ENCODE measurements at places on chromosomes 2 and 18. TPM values are rescaled to one million over a fixed set of nuclear protein-coding genes. Genes with fewer than 3 reads are reported as not detected.

DNA sequence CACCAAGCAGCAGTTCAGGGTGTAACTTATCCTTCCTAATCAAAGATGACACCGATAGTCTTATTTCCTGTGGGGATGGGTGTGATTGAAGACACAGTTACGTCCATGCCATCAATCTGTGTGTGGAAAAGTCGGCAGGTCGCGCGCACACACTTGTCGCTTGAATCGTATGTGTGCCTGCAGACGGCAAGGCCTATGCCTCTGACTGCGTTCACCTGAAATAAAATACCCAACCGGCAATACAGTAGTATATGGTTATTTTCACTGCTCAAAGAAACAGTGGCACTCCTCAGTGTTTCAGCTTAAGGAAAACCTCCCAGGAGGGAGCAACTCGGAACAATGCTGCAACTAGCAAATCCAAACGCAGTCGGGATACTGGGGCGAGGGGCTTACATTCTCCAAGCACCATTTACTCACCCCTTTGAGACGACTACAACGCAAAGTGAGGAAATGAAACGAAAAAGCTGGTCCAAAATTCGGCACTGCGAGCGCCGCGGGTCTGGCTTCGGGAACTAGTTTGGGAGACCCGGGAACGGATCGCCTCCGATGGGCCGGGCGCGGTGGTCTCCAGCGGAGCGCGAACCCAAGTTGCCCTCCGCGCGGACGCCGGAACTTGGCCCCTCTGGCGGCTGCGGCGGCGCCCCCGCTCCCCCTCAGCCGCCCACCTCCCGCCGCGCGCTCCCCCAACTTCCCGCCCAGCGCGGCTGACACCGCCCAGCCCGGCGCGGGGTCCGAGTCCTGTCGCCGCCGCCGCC, 675 bp downstream of the PRKD3 start:
- peak; percentile 53 for DNase-seq

The GCG gene
- total RNA-seq, result not detected

DNA sequence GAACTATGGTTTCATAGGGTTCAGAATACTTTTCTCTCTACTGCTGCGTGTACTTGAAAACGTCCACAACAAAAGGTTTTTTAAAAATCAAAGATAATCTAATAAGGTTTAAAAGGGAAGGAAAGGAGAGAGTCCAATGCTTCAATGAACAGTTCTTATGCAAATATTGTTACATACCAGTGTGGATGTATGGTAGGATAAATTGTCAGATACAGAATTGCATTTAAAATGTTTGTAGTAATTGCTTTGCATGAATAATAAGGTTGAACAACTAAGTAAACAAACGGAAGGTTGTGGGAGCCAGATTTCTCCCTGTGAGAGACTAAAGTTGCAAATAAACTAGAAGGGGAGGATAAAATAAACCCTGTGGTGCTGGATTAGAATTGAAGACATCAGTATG, 53.8 kb upstream of the RBBP8 start:
- no peak for DNase-seq

- no peak for DNase-seq
These were observed 187.3 kb downstream of the PID1 start for GRCh38 chr2:229083606-229084340.

DNA sequence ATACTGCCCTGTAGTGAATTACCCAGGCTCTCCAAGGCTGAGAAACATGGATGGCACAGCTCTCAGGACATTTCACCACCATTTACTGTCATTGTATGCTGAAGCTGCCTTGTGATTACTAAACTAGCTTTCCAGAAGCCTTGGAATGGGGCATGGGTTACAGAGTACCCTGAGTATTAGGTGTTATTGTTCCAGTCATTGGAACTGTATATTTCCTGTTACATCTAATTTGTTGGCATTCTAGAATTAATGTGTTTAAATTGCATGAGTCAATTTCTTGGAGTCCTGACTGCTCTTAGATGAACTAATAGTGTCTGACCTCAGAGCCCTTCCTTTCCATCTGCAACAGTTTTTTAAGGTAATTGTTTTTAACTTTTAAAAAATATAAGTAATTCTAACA, 9.0 kb downstream of the DGUOK start:
- no peak for DNase-seq

The ASB18 gene
- total RNA-seq, result not detected

GRCh38 chr18:46242183-46242582, 138.0 kb downstream of the HAUS1 start:
- DNase-seq, result no peak

DNA sequence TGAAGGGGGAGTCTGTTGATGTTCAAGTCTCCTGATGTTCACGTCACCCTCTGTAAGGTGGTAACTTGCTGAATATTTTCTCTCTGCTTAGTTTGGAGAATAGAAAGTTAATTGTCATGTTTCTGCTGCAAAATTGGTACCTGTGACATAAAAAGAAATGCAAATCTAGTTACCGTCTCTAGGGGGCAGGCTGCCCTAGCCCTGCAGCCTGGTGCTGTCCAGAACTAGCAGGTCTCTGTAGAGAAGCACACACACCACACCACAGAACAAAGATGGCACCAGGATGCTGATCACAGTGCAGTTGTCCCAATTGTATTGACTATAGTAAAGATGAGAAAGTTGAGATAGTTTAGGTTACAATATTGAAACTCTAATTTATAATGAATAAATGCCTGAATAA, 47.0 kb downstream of the SLC9A4 start:
- no peak for DNase-seq

DNA sequence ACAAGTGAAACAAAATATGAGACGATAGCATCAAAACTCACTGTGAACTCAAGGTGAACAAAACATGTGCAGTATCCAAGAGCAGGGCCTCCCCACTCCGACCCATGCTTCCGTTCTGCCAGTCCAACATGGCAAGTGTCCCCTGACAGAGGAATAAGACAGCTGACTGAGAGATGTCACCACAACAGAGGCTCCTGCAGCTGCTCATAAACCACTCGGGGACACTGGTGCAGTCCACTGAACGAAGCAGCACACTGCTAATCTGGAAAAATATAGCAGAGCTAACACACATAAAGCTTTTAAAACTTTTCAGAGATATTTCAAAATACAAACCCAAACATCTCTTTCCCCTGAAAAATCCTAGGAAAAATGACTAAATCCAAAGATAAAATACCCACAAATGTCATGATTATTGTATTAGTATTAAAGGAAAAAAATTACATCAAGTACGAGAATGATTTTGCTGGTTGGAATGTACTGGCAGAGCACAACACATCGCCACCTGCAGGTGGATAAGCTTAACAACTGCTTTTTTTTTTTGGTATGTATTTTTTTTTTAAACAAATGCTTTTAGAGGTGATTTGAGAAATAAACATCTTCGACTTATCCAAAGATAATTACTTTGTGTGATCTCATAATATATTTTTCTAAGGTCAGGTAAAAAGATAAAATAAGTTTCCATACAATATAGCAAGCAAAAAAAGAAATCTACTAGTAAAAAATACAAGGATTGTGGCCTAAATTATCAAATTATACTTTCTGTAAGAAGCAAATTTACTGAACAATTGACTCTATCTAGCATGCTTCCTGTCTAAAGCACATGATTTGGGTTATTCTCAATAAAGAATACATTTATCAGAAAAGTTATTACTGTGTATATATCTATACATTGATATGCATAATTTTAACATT, 18.6 kb downstream of the THADA start:
- no peak for DNase-seq

GRCh38 chr2:172086241-172087206, 1.2 kb downstream of the DLX1 start:
- no peak for DNase-seq

GRCh38 chr18:55314615-55315237, 273.3 kb downstream of the TCF4 start:
- no peak for DNase-seq

GRCh38 chr2:44682459-44682858, 259.0 kb upstream of the SIX3 start:
- DNase-seq, result no peak

The SNTG2 gene
- total RNA-seq, result 0.88 TPM

- DNase-seq, result no peak
These were observed 1657.0 kb downstream of the LRP1B start for GRCh38 chr2:140473851-140474250.

- no peak for DNase-seq
These were observed 17.3 kb upstream of the FHL2 start for GRCh38 chr2:105416156-105416555.

DNA sequence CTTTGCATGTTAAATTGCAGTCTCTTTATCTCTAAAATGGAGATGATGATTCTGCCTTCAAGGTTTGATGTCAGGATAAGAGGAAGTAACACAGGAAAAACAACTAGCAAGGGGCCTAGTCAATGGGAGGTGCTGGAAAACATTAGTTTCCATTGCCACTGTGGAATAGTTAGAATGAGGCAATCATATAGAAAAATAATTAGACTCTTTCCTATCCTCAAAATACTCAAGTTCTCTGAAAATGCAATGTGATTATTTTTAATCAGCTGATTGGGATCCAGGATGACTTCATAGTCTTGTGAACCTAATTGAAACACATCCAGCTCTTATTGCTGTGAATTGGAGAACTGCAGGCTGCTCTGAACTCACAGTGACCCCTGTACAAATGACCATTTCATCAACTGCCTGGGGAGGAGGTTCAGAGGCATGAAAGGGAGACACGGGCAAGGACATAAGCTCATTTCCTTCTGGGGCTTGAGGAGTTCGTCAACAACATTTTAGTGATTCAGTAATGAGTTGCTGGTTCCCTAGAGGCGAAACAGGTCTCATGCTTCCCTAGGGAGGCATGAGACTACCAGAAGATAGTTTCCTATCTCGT, 422.5 kb downstream of the LPIN1 start:
- no peak for DNase-seq

The RSAD2 gene
- total RNA-seq, result 0.67 TPM

DNA sequence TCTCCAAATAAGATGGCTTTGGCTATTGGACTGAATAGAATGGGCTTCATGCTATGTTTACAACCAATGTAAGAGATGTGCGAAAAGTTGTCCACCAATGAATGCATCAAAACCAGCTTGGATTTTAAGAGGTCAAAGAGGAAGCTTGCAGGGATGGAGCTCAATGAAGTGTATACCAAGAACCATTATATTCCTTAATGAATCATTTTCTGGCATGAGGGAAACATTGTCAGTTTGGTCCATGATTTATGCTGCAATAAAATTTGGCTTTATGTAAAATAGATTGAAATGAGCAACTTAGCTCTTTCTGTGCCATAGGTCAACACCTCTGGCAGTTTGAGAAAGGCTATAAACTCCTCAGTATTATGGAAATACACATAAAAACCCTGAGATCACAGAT, 107.3 kb downstream of the SH3BP4 start:
- no peak for DNase-seq

The AGAP1 gene
- total RNA-seq, result not detected

- DNase-seq, result no peak
These were observed 144.7 kb downstream of the CAPN13 start for GRCh38 chr2:30662268-30663131.

DNA sequence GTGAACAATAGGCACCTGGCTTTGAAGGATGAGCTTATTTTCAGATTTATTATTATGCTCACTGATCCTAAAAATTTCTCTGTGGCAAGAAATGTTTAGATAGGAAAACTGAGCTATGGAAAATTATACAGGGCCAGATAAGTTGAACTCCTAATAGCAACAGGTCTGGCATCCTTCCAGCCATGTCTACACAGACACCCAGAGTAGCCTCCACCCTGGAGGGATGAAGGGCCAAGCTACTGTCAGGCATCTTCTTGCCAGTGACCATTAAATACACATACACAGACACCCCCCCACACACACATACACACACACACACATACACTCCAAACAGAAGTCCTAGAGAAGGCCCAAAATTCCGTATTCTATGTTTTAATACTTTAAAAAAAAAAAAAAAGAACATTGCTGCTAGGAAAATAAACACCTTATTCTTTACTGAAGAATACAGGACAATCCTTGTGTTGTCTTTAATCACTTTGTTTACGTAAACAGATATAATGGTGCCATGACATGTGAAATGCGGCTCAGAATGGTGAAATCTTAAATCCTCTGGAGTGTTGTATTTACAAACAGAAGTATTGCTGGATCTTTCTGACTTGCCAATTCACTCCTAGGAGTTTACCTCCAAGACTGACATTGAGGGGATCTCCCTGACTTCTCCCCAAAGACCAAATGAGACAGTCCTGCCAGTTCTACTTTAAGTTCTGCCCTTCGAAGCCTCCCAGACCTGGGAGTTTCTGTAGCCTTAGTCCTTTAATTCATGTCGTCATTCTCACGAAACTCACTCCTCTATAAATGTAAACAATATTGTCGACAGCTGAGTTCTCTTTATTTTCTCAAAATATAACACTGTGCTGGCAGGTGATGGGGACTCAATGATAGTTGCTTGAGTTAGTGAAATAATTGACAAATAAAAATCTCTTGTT, 163.1 kb downstream of the ANTXR1 start:
- DNase-seq, result no peak

GRCh38 chr2:132374551-132374950, 42.1 kb upstream of the GPR39 start:
- DNase-seq, result no peak

GRCh38 chr18:55900380-55900779, 312.4 kb upstream of the TCF4 start:
- no peak for DNase-seq

DNA sequence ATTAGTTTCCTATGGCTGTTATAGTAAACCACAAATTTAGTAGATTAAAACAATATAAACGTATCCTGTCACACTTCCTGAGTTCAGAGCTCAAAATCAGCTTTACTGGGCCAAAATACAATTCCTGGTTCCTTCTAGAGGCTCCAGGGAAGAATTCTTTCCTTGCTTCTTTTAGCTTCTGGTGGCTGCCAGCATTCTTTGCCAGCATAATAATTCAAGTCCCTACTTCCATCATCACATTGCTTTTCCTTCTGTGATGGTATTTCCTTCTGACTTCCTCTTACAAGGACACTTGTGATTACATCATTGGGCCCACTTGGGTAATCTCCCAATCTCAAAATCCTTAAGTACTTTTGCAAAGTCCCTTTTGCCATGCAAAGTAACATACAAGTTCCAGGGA, 40.6 kb downstream of the MOB4 start:
- DNase-seq, result no peak

The OTOS gene
- total RNA-seq, result not detected

DNA sequence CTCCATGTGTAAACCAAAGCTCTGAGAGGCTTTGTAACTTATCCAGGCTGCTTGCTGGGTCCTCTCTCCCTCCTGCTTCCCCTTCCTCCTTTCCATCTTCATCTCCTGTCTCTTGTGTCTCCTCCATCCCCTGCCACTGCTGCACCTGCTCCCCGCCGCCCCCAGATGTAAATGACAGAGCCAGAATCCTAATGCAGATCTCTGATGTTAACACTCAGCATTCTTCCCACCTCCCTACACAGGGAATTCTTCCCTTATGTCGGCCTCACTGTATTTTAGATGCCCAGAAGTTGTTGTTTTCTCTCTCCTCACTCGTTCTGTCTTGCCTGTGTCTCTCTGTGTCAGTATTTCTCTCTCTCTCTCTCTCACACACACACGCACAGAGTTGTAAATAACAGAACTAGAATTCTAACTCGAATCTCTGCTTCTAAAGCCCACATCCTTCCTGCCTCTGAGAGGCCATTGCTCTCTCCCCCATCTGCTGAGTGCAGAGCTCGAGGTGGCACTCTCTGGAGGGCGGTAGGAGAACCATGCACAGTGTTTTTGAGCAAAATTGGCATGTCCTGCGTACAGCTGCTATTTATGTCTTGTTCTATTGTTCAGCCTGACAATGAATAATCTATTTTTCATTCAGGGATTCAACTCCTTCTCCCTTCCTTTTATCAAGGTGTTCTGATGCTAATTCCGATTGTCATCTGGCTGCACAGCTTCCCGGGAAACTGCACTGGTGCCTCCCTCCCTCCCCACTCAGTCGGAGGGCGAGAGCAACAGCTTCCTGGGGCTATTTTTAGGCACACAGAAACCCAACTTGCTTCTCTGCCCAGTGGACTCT, 219.9 kb downstream of the SH3RF3 start:
- no peak for DNase-seq

The DSEL gene
- 0.10 TPM for total RNA-seq

- DNase-seq, result no peak
These were observed 635.5 kb upstream of the NETO1 start for GRCh38 chr18:73503326-73503725.

Data from activated B cell treated with CpG ODN at 0.5 μM for 24 hours (primary cell).